CD4-positive, alpha-beta T cell (primary cell): ENCODE measurements at places on chromosomes 1 and 21. TPM values are rescaled to one million over a fixed set of nuclear protein-coding genes. Genes with fewer than 3 reads are reported as not detected.

The KCNK1 gene
- total RNA-seq = not detected

The ARMH1 gene
- 79.9 TPM for total RNA-seq

The RGS18 gene
- total RNA-seq = 0.95 TPM

- H3K4me1 ChIP-seq = no peaks in the 10 kb centered on the region
- peaks cover 3% of the 10 kb centered on the region for H3K36me3 ChIP-seq
- no peak overlapping the region for H3K4me3 ChIP-seq
- no peaks in the 10 kb centered on the region for H3K27me3 ChIP-seq
Measured at GRCh38 chr1:97797403-97798183, 123.2 kb downstream of the DPYD start.

- H3K36me3 ChIP-seq = no peaks in the 10 kb centered on the region
- H3K27ac ChIP-seq = no peak overlapping the region
- DNase-seq = no peak
- H3K27me3 ChIP-seq = peaks cover 13% of the 10 kb centered on the region
- no peaks in the 10 kb centered on the region for H3K4me1 ChIP-seq
Measured at GRCh38 chr1:111956155-111956771, 33.2 kb downstream of the KCND3 start.

DNA sequence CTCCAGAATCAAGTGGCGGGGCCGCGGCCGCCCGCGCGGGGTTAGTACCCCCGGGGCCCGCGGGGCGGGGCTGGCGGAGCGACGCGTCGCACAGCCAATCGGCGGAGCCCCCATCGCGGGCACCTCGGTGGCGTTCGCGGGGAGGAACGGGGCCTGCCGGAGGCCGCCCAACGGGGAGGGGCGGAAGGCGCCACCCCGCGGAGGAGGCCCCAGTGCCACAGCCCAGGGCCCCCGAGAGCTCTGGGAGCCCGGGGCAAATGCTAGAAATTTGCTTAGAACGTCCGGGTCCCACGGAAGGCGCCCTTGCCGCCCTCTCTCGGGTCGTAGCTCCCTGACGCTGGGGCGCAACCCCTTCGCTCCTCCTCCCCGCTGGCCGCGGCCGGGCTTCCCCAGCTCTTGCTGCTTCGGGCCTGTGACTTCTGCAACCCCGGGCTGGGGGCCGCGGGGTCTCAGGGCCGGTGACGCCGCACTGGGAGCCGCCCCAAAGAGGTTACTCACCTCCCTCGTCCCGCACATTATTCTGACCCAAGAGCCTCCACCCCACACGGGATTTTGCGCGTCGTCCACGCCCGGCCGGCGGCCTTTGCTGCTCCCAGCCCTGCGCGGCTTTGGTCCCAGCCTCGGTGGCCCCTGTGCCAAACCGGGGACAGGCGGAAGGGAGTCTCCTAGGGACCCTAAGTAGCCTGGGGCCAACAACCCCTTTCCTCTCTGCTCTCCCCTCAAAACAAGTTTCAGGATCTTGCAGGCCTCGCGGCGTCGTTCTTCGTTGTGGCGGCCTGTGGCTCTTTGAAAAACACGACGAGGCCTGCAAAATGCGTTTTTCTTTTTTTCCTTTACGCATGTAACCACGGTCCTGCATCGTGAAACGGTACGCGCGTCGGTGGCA is at the start of gene RUNX3:
Gene RUNX3 (minus strand): TSS at position 17 of the 886 bp plus-strand sequence. CDS start 408 bp downstream, outside the sequence.
- peak within 1 kb of the TSS; percentile 91 for H3K27ac ChIP-seq
- peak; percentile 88 for DNase-seq
- H3K36me3 ChIP-seq = peaks cover 18% of the 10 kb centered on the region
- H3K4me3 ChIP-seq = peak within 1 kb of the TSS; percentile 83
- H3K4me1 ChIP-seq = peaks cover 67% of the 10 kb centered on the region

DNA sequence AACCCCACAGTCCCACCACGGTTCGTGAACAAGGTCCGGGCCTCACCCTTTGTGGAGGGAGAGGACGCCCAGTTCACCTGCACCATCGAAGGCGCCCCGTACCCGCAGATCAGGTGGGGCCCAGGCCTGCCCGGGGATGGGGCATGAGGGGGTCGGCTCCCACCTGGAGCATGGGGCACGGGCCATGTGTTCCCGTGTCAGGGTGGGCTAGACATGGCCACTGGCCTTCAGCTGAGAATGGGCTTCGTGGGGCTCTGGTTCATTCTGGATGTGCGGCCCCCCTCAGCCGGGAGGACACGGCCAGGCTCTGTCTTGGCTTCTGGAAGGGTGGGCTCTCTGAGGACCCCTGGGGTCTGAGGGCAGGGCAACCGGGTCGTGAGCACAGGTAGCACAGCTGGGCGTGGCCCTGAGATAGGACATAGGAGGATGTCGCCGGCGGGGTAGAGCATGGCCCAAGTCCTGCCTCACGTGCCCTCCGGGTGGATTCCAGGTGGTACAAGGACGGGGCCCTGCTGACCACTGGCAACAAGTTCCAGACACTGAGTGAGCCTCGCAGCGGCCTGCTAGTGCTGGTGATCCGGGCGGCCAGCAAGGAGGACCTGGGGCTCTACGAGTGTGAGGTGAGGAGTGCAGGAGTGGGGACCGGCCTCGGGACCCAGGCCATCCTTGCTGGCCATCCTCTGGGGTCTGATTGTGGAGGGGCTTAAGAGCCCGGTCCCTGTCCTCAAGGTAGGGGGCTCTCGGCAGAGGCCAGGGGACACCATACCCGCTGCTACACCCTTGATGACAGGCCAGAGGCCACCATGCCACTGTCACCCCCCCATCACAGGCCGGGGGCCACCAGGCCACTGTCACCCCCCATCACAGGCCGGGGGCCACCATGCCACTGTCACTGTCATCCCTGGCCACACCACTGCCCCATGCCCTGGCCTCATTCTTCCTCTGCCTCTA is 55.5 kb downstream of the TRIM11 start:
- no peaks in the 10 kb centered on the region for H3K4me1 ChIP-seq
- no peak for DNase-seq
